Motor neuron (in vitro differentiated cells): ENCODE measurements at places on chromosomes 2 and 18. TPM values are rescaled to one million over a fixed set of nuclear protein-coding genes. Genes with fewer than 3 reads are reported as not detected.

CFAP221 gene
- 1.8 and 2.6 TPM in 2 replicates for total RNA-seq

ANKRD62 gene
- total RNA-seq = 0.11 and 0.15 TPM in 2 replicates

NAT8 gene
- total RNA-seq = 0.43 TPM in 1 of 2 replicates, not detected in the other

ANKRD30B gene
- 0.05 TPM in 1 of 2 replicates, not detected in the other for total RNA-seq

ASTL gene
- total RNA-seq = 0.57 and 0.73 TPM in 2 replicates

C2orf15 gene
- 0.76 and 1.2 TPM in 2 replicates for total RNA-seq

RNF125 gene
- 0.75 and 0.87 TPM in 2 replicates for total RNA-seq

RAB6C gene
- total RNA-seq = 0.92 and 0.94 TPM in 2 replicates

PSMD1 gene
- 99.3 and 101 TPM in 2 replicates for total RNA-seq

FLACC1 gene
- total RNA-seq = 0.27 and 0.61 TPM in 2 replicates
